ENCODE measurements at places on chromosomes 2 and 18.

DNA sequence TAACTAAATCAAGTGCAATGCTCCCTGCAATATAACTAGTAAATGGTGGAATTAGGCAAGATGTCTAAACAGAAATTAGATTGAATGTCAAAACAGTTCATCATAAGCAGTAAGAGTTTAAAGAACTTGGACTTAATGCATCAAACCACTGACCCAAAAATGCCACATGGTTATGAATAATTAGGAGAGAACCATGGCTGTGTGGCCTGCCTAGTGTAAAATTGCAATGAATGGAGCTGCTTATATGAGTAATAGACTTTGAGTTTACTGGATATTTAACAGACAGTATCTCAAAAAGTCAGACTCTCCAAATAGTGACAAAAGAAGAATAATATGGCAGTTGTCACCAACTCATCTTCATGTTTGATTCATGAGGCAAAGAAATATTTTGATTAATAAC lies 101.6 kb upstream of the COL5A2 start:
- no peak for DNase-seq

DNA sequence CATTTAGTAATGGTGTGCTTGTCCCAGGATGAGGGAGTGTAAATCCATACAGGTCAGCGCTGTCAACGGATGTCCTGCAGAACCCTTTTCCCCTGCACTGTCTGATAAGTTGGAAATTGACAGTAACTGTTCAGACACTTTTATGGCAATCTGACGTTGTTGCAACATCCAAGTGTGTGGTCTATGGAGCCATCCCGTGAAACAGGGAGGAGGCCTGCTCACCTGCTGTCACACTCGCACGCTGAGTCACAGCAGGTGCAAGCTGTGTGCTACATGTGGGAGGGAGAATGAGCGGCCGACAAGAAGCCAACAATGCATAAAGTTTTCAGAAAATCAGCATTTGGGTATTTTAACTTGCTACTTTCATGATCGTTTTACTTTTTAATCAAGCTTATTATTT lies 43.7 kb upstream of the RMDN2 start:
- DNase-seq = no peak

DNA sequence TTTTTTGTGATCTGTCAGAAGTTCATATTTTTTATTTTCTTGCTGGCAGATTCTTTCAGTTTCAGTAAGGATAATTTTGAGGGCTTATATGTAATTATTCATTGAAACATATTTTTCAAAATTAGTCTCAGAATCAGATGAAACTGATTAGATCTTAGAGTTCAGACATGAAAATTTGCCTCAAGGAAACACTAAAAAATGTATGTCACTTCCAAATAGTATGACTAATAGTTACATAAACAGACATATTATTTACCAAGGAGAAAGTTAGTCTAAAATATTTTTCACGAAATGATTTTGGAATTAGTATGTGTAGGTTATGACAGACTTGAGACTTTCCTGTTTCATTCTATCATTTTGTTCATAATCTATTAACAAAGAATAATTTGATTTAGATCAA lies 628.6 kb downstream of the CCDC85A start:
- no peak for DNase-seq

DNA sequence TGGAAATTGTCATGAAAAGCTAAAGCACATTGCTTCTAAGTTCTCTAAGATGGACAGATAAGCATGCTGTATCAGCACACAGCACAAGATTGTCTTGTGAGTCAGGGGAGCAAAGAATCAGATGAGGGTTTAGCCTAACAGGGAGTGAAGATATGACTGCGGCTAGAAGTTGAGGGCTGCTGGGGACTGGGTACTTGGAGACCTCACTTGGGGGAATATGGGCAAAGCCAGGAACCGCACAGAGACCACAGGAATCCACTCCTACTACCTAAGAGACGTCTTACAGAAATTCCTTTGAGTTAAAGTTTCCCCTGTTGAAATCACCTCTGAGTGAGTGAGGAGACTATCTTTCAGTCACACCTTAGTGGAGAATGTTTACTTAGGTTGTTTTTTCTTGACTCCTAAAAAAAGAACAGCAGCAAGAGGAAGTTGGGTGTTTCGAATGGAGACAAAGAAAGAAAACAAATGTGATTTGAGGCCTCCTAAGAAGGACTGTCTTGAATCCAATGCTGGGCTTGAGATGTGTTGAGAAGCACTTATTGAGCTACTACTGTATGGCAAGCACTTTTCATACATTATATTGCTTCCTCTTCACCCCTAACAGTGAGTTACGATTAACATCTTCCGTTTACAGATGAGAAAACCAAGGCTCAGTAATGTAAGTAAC lies 100.7 kb downstream of the ANKRD44 start:
- DNase-seq = peak; percentile 9

DNA sequence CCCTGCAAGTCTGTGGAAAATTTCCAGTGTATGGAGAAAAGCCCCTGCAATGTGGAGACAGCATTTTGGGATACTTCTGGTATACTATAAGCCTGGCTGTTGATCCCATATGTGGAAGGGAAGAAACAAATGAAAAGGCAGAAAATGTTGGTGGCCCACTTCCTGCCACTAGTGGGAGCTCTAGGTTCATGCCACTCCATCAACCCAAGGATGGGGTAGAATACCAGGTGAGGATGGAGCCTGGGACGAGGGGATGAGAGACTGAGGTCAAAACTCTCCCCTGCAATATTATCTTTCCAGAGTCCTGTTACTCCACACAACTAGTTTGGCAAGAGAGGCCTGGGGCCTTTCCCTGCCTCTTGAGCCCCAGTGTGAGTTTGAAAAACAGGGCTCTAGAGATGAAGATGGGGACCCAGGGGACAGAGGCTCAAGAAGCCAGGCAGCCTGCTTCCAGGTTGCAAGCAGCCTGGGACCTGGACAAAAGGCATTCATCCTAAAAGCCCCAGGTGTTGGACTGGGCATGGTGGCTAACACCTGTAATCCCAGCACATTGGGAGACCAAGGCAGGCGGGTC lies 31.9 kb downstream of the BMP10 start:
- no peak for DNase-seq

- DNase-seq = no peak
These were observed 4.2 kb downstream of the RPRM start for GRCh38 chr2:153474407-153474806.

DNA sequence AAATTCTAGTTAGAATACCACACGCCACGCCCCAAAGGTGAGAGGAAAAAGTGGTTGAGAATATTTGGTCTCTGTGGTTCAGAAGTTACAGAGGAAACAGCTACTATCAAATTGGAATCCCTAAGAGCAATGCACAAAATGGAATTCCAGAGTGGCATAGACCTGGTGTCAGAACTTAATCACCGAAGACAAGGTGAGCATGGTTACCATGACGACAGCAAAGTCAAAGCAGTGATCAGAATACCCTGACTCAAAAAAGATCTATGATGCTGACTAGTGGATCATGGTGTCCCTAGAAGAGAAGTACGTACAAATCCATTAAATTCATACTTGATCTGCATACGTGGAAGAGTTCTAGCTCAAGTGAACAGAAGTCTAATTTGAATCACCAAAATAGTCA lies 14.5 kb downstream of the LRRTM4 start:
- no peak for DNase-seq

DNA sequence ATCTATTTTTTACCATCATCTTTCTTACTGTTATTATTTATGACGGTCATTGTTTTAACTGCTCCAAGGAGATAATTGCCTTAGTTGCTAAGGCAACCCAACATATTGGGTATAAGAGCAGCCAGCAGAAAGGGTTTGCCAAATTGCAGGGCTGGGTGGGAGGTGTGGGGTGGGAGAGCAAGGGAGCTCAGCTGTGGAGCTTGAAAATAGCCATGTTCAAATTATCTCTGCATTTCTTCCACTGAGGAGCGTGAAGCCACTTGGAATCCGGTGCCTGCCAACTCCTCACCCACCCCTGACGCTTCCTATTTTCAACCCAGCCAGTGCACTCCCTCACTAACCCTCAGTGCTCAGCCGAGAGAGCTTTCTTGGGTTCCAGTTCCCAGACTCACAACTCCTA lies 60.8 kb downstream of the SETBP1 start:
- DNase-seq = no peak

Data from HFFc6 (cell line).